Stimulated activated CD4-positive, alpha-beta T cell treated with anti-CD3 and anti-CD28 coated beads, TNF-alpha, amount 100 ng/mL, for 48 hours (primary cell): ENCODE measurements at places on chromosomes 2 and 18.

DNA sequence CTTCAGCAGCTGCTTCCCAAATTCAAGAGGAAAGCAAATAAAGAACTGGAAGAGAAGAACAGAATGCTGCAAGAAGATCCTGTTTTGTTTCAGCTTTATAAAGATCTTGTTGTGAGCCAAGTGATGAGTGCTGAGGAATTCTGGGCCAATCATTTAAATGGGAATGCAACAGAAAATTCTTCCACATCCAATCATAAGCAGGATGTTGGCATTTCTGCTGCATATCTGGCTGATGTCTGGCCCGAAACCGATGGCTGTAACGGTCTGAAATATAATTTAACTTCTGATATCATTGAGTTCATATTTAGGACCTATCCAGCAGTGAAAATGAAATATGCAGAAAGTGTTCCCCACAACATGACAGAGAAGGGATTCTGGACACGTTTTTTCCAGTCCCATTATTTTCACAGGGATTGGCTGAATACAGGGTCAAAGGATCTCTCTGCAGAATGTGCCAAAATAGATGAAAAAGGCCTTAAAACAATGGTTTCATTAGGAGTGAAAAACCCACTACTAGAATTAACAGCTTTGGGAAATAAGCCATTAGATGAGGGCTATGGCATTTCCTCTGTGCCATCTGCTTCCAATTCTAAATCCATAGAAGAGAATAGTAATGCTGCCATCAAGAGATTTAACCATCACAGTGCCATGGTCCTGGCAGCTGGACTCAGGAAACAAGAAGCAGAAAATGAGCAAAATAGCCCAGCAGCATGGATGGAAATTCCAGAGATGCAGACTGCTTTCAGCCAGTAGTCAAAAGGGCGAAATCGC, 175.6 kb downstream of the MC4R start:
- DNase-seq, result no peak

DNA sequence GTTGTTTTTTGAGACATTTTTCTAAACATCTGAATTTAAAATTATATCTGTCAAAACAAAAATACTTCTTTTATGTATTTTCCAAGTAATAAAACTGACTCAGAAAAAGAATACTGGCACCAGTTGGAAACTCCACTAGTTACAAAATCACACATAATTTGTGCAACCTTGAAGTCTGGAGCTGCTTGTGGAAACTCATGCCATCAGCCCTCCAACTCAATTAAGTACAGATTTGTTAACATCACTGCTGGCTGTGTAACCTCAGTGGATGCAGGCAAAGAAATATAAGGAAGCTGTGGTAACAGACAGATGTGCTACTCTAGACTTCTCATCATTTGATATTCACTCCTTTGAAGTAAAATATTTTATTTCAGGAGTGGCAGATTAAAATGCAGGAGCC, 30.0 kb upstream of the RAPH1 start:
- no peak for DNase-seq

GRCh38 chr2:239164335-239164871, 236.4 kb downstream of the HDAC4 start:
- no peak for DNase-seq

DNA sequence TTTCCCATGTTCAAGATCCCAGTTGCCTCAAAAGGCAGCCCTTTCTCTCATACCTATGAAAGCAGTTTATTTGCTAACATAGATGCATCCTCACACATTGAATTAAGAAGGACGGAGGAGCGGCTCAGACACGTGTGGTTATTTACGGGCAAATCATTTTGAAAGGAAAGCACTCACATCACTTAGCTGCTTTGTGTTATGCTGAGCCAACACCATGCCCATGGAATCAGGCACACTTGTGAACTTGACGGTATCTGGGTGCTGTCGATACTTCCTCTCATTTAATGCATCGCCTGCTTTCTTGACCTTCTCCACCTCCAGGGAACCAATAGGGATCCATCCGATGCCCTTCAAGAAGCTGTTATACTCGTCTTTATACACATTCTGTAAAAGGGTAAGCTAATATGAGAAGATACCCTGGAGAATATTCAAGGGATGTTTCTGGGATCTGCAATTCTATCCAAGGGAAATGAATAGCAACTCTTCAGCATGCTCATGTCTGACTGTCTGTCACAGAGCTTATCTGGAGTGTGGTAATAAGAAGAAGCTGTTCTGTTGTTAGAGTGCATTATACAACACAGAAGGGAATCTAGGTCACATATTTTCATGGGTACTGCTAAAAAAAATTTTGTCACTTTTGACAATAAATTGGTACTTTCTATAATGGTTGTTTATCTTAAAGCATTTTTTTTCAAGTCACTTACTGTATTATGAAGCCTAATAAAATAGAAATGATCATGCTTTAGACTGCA, 63.3 kb downstream of the NEB start:
- DNase-seq, result no peak

DNA sequence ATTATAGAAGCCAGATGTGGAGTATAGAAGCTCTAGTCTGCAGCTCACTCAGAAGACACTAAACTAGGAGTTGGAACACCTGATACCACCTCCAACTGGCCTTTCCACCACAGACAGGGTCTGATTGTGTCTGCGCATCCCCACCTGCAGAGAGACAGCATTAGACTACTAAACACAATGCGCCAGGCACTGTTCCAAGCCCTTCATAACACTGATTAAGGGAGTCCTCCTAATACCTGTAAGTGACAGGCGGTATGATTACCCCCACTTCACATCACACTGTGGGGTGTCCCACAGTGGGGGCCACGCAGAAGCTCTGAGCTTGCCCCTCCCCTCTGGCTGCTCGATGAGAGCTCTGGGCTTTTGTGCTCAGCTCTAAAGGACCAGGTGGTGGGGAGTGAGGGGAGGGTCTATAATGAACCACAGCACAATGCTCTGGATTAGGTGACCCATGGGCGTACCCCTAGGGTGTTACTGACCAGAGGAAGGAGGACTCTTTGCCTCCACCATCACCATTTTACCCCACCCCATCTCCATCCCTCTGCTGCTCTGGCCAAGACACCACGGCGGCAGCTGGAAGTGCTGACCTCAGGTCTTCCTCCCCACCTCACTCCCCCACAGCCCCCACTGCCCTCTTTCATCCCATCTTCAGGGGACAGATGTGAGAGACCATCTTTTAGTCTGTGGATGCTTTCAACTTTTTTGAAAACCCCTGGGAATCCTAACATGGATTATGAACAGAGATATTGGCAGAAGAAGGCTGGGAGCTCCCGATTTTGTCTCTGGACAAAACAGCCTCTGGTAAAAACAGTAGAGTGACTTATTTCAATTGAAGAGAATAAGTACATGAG, 145.1 kb downstream of the GFPT1 start:
- DNase-seq, result no peak

DNA sequence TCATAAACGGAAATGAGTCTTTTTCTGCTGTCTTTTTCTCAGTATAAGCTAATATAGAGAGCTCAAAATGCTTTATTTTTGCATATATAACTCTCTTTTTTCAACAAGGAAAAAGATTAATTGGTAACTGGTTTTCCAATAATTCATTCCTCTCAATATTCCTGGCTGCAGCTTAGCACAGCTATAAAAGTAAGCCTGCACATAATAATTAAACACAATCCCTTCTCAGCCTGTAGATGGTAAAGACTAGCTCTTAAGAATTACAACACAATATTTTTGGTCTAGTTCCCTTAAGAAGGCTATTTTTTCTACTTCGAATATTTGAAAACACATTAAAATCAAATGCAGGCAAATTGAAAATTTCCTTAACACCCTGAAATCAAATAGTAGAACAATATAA, 258.0 kb downstream of the DOK6 start:
- no peak for DNase-seq

GRCh38 chr18:3094338-3094684, 81.4 kb upstream of the LPIN2 start:
- no peak for DNase-seq

DNA sequence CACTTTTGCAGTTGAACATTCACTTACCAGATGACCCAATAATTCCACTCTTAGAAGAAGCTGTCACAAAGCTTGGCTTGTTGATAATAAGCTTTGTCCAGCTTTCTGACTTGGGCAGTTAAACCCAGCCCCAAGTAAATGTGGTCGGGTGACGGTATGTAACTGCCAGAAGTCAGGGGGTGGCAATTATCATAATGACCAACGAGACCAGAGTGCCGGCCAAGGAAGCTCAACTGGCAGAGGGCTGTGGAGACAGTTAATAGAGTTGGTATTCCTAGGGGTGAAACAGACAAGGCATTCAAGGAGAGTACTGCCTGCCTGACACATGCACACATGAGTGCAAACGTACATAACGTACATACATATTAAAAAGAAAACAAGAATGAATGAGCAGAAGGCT, 116.7 kb downstream of the EIPR1 start:
- no peak for DNase-seq

- DNase-seq, result no peak
Observed at GRCh38 chr2:63983986-63984605, 35.1 kb downstream of the VPS54 start.

GRCh38 chr18:50665015-50665414, 105.1 kb downstream of the MAPK4 start:
- no peak for DNase-seq
